Naive thymus-derived CD4-positive, alpha-beta T cell (primary cell): ENCODE measurements at places on chromosomes 1 and 21. TPM values are rescaled to one million over a fixed set of nuclear protein-coding genes. Genes with fewer than 3 reads are reported as not detected.
A peak's percentile ranks its signal among the peaks of the same experiment; 100 is the strongest.

DNA sequence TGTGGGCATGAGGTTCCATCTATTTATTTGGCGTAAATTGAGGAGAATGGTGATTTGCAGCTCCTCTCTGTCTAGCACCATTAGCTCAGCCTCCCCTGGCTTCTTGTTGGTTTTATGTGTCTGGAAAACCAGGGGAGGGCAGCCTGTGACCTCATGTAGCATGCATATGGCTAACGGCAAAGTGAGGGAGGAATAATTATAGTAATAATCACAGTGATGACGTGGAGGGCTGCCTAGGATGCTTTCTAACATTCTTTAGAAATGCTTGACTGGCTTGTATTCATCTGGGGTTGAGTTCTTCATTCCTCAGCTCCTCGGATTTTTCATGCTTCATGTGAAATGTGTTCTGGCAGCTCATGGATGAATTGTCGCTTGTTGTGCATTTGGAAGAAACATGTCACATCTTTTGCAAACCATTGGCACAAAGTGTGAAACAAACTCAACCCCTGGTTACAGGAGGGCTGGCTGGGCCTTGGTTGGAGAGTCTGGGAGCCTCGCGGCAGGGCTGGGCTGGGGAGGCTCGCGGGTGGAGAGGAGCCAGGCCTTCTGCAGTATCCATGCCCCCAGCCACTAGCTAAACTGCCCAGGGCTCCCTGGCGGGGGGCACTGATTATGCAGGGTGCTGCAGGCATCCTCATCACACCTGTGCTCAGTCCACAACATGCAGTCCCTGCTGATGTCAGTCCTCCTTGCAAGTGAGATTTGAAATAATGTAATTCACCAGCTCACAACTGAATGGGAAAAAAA lies 149.6 kb downstream of the DISC1 start:
- no peaks in the 10 kb centered on the region for H3K36me3 ChIP-seq
- H3K4me3 ChIP-seq: no peak overlapping the region

GRCh38 chr1:168408884-168409283 lies 128.2 kb downstream of the TBX19 start:
- DNase-seq: peak; percentile 53
- H3K4me3 ChIP-seq: no peak overlapping the region
- H3K36me3 ChIP-seq: no peaks in the 10 kb centered on the region

DNA sequence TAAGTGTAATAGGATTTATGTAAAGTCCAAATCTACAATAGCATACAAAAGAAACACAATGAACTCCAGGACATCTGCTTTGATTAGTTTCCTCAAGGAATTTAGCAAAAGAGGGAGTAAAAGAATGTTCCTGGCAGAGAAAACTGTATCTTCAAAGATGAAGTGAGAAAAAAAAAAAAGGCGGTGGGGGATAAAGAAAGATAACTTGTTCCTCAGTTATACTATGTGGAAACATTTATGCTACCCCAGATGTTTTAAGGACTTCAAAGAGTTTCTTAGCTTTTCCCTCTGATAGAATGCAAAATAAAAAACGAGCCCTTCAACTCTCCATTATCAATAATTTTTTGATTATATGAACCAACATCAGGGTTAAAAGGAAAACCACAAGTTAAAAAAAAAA lies 908.9 kb upstream of the ADGRL2 start:
- no peaks in the 10 kb centered on the region for H3K27me3 ChIP-seq
- DNase-seq: no peak
- H3K4me1 ChIP-seq: no peaks in the 10 kb centered on the region
- no peak overlapping the region for H3K27ac ChIP-seq
- H3K4me3 ChIP-seq: no peak overlapping the region

DNA sequence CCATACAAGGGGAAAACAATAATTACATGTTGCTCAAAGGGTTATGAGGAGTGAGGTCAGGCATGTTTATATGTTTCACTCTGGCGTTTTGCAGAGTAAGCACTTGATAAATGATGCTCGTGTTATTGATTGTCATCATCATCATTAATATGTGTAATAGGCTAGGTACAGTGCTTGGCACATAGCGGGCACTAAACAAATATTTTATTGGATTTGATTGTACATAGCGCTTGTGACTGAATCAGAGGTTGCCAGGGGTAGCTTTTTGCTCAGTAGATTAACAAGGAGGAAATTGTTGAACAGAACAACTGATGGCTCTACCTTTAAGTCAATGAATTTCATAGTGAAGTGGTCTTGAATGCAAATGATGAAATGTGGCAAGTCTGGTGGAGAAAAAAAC lies 91.7 kb downstream of the ROR1 start:
- no peak for DNase-seq
- no peak overlapping the region for H3K4me3 ChIP-seq
- no peaks in the 10 kb centered on the region for H3K4me1 ChIP-seq
- no peak overlapping the region for H3K27ac ChIP-seq
- no peaks in the 10 kb centered on the region for H3K27me3 ChIP-seq

- H3K27ac ChIP-seq: no peak overlapping the region
- DNase-seq: no peak
- H3K4me1 ChIP-seq: peaks cover 10% of the 10 kb centered on the region
These were observed 5.4 kb downstream of the GADD45A start for GRCh38 chr1:67690411-67690810.

Gene FAM72D
- not detected for total RNA-seq

Gene LRRC71
- total RNA-seq: not detected

Gene CLCA4
- not detected for total RNA-seq

Gene CFHR4
- total RNA-seq: not detected

Gene USP16
- total RNA-seq: 63.9 TPM

Gene GPR3
- not detected for total RNA-seq

Gene NIBAN1
- 1.7 TPM for total RNA-seq
